ENCODE measurements at places on chromosomes 13 and 19. TPM values are rescaled to one million over a fixed set of nuclear protein-coding genes. Genes with fewer than 3 reads are reported as not detected.
A peak's percentile ranks its signal among the peaks of the same experiment; 100 is the strongest.

The FBXO27 gene
- total RNA-seq, result not detected

The PGLYRP2 gene
- not detected for total RNA-seq

GRCh38 chr13:74039667-74040066 lies 94.5 kb downstream of the KLF12 start:
- DNase-seq, result no peak

DNA sequence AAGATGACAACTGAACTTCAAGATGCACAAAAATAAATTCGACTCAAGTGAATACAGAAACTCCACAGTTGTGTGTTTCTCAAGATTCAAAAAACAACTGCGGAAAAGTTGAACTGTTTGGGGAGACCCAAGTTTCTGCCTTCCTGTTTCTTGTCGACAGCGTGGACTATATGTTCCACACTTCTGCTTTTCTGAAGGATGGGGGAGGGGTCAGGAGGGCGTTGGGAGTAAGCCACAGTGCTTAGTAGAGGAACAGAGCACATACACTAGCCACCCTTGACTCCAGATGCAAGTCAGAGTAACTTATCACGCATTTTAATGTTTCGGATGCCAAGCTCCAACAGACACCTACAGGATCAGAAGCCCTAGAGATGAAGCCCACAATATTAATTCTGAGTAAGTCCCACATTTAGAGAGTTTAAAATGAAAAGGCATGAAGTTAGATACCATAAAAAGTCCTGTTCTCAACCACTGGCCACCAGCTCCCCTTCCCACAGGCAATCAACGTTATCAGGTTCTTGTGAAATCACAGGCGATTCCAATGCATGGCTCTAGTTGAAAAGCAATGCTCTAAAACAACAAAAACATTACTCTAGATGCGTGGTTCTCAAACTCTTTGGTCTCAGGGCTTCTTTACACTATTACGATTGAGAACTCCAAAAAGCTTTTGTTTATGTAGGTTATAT lies 4.2 kb downstream of the TUBGCP3 start:
- peak; percentile 39 for DNase-seq

DNA sequence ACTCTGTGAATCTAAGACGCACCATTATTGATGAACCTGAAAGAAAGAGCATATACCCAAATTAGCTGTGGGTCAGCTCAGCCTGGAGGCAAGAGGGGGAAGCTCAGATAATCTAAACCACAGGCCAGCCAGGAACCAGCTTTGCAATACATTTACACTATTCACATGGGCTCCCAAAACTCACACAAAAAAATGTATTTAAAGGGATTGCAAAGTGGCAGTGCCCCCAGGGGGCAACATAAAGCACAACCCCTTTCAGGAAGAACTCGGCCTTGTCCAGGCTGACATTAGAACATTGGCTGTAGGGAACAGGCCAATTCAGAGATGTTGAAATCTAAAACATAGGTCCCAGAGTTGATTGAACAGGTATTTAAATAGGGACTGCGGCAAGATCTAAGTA lies 3.2 kb upstream of the PROZ start:
- DNase-seq, result no peak

Data from left colon (tissue), 2 donors.